LNCaP clone FGC (cell line): ENCODE measurements at places on chromosomes 2 and 18.

DNA sequence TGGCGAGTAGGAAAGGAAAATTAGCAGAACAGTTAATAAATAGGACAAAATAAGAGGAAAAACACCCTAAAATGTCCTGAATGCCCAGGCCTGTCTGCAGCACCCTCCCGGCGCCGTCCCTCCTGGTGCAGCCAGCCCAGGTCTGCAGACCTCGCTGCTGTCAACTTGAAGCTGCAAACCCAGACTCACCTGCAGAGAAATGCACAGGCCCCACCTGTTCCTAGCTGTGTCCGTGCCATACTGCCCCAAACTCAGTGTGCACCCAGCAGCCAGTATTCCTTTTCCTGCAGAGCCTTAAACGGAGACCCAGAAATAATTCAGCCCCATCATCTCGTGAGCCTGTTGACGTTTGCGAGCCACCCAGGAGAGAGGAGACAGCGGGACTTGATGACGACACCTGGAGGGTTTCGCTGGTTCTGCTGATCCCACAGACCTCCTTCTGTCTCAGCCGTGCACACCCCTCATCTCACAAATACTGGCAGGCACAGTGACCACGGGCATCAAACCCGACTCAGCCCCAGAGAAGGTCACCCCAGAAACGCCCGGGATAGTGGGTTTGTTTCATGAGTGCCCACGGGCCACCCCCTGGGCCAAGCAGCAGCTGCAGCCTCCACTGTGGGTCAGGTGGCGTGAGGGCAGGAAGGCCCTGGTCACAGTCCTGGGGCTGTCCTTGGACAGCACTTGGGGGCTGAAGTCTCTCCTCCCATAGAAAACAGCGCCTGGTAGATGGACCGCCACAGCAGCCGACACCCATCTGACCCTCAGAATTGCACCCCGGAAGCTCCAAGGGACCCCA lies 239.5 kb upstream of the SALL3 start:
- DNase-seq = no peak

GRCh38 chr2:113277474-113278072 lies 1.1 kb downstream of the PAX8 start:
- DNase-seq = no peak

GRCh38 chr2:21037671-21038108 lies 6.2 kb downstream of the APOB start:
- DNase-seq = no peak

- DNase-seq = no peak
Measured at GRCh38 chr2:119862127-119862889, 102.6 kb downstream of the PTPN4 start.
